ENCODE measurements at places on chromosomes 6 and 20. TPM values are rescaled to one million over a fixed set of nuclear protein-coding genes. Genes with fewer than 3 reads are reported as not detected.

RBL1 gene
- total RNA-seq, result 5.7 TPM

NANP gene
- total RNA-seq, result 4.8 TPM

VGLL2 gene
- not detected for total RNA-seq

OLIG3 gene
- not detected for total RNA-seq

EDN1 gene
- total RNA-seq, result 18.8 TPM

All from upper lobe of right lung (tissue), 1 donor.